ENCODE measurements at places on chromosomes 4 and X. TPM values are rescaled to one million over a fixed set of nuclear protein-coding genes. Genes with fewer than 3 reads are reported as not detected.

ZGRF1 gene
- 13.0 TPM for total RNA-seq

BRS3 gene
- total RNA-seq: not detected

CFAP47 gene
- under 0.01 TPM for total RNA-seq

NBDY gene
- total RNA-seq: 3.7 TPM

RS1 gene
- under 0.01 TPM for total RNA-seq

TLR7 gene
- total RNA-seq: 2.1 TPM

GYPE gene
- 2.1 TPM for total RNA-seq

THAP6 gene
- 12.0 TPM for total RNA-seq

TMEM255A gene
- total RNA-seq: 3.1 TPM

VSIG4 gene
- 37.1 TPM for total RNA-seq

C1QTNF7 gene
- total RNA-seq: 2.1 TPM

MAGED4 gene
- 15.1 TPM for total RNA-seq

SLC10A4 gene
- total RNA-seq: 2.6 TPM

TEX13C gene
- total RNA-seq: not detected

KLHL4 gene
- 5.2 TPM for total RNA-seq

ZNF141 gene
- 15.7 TPM for total RNA-seq

SLC25A43 gene
- 6.3 TPM for total RNA-seq

DUSP9 gene
- not detected for total RNA-seq

F8A2 gene
- not detected for total RNA-seq

UCP1 gene
- total RNA-seq: 1.0 TPM

STPG2 gene
- total RNA-seq: 0.52 TPM

TASL gene
- total RNA-seq: 0.52 TPM

UGT2A1 gene
- total RNA-seq: under 0.01 TPM

AGTR2 gene
- 40.2 TPM for total RNA-seq

S100P gene
- 0.52 TPM for total RNA-seq

LIAS gene
- 18.8 TPM for total RNA-seq

SAGE1 gene
- total RNA-seq: not detected

CSAG2 gene
- not detected for total RNA-seq

AMOT gene
- 30.8 TPM for total RNA-seq

SRPX2 gene
- 13.0 TPM for total RNA-seq

RIBC1 gene
- 0.52 TPM for total RNA-seq

ETDA gene
- not detected for total RNA-seq

RAB40AL gene
- not detected for total RNA-seq

Measured in skeletal muscle tissue (tissue), 5 donors.